Right cardiac atrium (tissue), 5 donors: ENCODE measurements at places on chromosomes 3 and 15. TPM values are rescaled to one million over a fixed set of nuclear protein-coding genes. Genes with fewer than 3 reads are reported as not detected.

PTH1R gene
- 18.5 TPM for polyA plus RNA-seq

LRRC49 gene
- 44.7 TPM for polyA plus RNA-seq

SUCNR1 gene
- 0.45 TPM for polyA plus RNA-seq

NR1I2 gene
- polyA plus RNA-seq, result 0.07 TPM

GOLGA8J gene
- not detected for polyA plus RNA-seq

CDHR4 gene
- polyA plus RNA-seq, result 0.07 TPM

CFAP100 gene
- polyA plus RNA-seq, result not detected

TMEM62 gene
- 7.8 TPM for polyA plus RNA-seq

ZBED2 gene
- not detected for polyA plus RNA-seq

NOX5 gene
- polyA plus RNA-seq, result 0.09 TPM

MCTP2 gene
- polyA plus RNA-seq, result 0.11 TPM

RUBCN gene
- polyA plus RNA-seq, result 13.4 TPM

LXN gene
- polyA plus RNA-seq, result 10.2 TPM

ZDHHC23 gene
- polyA plus RNA-seq, result 0.93 TPM

SLCO2A1 gene
- 17.1 TPM for polyA plus RNA-seq

DUOXA1 gene
- 1.2 TPM for polyA plus RNA-seq

GRM7 gene
- polyA plus RNA-seq, result not detected

ELL3 gene
- polyA plus RNA-seq, result 1.1 TPM

PGBD4 gene
- 1.5 TPM for polyA plus RNA-seq

RARRES1 gene
- 25.5 TPM for polyA plus RNA-seq

TEX55 gene
- polyA plus RNA-seq, result not detected

LRRIQ4 gene
- not detected for polyA plus RNA-seq

FBN1 gene
- 17.9 TPM for polyA plus RNA-seq

ASB14 gene
- 0.57 TPM for polyA plus RNA-seq

B3GNT5 gene
- 1.8 TPM for polyA plus RNA-seq

PARP14 gene
- polyA plus RNA-seq, result 6.9 TPM

GOLGA6L10 gene
- polyA plus RNA-seq, result 0.72 TPM

XRN1 gene
- polyA plus RNA-seq, result 4.6 TPM

TUSC7 gene
- polyA plus RNA-seq, result not detected

IL16 gene
- polyA plus RNA-seq, result 4.7 TPM

SLC12A1 gene
- not detected for polyA plus RNA-seq

MYO5C gene
- polyA plus RNA-seq, result 1.6 TPM

PCCB gene
- 51.8 TPM for polyA plus RNA-seq

PAK6 gene
- polyA plus RNA-seq, result 13.0 TPM

ISLR gene
- 29.5 TPM for polyA plus RNA-seq

SLC28A2 gene
- polyA plus RNA-seq, result not detected

GALNT15 gene
- 10.1 TPM for polyA plus RNA-seq

SPINK8 gene
- not detected for polyA plus RNA-seq

UROC1 gene
- polyA plus RNA-seq, result not detected

ZNF80 gene
- not detected for polyA plus RNA-seq
